ENCODE measurements at places on chromosomes 11 and 22.

DNA sequence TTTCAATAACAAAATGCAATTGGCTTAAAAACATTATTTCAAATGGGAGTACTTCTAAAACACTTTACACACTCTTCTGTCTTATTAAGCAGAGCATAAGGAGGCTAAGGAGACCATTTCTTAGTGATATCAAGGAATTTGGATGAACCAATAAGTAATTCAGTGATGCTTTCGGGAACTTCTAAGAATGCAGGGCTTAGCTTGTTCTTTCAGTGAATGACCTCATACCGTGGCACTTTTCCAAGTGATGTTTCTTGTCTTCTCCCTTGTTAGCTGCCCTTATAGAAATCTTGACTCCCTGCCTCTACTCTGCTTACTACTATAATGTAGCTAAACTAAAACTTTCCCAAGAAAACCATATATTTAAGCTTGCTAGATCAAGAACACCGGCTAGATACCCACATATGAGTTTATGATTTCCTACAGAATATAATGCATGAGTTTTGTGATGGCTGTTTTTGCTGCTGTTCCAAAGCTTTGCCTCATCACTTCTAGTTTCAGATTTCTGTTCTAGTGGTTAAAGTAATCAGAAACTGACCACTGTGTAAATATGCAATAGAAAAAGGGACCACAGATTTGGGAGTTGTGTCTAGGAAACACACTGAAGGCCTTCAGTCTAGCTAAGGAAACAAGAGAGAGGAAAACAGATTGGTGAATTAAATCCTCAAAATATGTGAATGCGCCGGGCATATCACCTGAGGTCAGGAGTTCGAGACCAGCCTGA, 37.5 kb upstream of the STK33 start:
- DNase-seq: peak; percentile 68

DNA sequence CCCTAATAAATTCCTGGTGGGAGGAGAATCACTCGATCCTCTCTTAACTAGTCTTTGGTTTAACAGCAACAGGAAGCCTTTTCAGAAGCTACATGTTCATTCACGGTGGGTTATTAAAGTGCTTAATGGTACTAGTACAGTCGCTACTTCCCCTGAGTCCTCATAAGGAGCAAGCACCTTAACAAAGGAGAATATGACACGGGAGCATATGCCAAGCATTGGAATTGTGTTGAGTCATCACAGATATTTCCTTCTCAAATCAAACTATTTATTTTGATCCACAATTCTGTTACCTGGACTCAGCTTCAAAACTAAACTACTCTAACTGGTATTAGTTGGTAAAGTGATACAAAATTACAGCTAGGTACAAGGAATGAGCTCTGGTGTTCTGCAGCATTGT, 177.5 kb upstream of the CTSC start:
- DNase-seq: no peak

GRCh38 chr22:35312198-35313059, 12.7 kb downstream of the TOM1 start:
- DNase-seq: peak; percentile 22

DNA sequence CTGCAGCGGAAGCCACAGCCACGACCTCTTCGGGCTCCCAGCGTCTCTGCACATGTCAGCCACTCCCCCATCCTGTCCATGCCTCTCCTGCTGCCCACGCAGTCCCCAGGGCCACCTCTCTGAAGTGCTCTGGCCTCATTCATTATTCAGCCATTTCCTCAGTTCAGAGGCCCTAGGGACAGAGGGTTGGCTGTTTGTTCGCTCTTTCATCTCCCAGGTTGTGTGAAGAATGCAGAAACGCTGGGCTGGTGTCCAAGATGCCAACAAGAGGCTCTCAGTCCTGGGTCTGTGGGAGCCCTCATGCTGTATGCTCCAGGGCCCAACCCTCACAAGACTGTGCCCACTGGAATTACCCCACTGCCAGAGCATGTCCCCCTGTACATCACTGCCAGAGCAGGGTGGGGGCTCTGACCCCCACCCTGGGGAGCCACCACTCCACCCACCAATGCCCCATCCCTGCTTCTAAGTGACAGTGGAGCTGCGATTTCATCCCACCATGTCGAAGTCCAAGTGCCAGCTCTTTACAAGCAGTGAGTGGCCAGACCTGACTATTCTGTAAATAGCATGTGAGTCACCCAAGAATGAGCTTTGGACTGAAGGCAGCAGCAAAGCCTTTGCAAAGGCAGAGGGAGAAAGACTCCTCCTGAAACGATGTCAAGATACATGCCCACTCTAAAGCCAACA, 209.6 kb downstream of the BUD13 start:
- peak; percentile 48 for DNase-seq

GRCh38 chr11:77088236-77089003, 14.2 kb upstream of the OMP start:
- peak; percentile 65 for DNase-seq

DNA sequence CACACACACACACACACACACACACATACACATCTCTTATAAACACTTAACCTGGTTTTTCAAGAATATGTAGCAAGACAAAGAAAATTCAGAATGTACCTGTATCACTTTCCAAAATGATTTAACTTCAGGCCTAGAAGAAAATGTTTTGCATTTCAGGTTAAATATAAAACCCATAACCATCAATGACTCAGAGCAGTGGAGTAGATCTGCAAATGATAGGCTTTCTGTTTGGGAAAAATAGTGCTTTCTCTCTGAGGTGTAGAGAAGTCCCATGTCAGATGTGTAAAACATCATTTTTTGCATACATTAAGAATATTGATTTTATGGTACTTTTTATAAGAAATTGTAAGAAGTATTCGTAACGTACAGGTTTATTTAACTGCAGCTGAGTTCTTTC, 116.9 kb downstream of the STK33 start:
- DNase-seq: no peak

DNA sequence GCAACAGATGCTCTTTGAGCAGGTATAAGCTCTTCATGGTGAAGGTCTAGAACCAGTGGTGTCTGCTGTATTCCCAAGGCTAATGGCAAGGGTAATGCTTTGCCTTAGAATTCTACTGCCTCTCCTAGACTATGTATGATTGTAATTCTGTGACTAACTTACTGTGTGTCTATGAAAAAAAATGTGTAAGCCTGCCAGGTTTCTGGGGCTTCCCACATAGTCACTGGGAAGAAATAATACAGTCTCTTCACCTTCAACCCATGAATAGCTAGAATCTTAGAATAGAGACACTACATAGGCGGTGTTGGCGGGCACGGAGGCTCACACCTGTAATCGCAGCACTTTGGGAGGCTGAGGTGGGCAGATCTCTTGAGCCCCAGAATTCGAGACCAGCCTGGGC, 84.1 kb downstream of the C11orf91 start:
- DNase-seq: no peak

DNA sequence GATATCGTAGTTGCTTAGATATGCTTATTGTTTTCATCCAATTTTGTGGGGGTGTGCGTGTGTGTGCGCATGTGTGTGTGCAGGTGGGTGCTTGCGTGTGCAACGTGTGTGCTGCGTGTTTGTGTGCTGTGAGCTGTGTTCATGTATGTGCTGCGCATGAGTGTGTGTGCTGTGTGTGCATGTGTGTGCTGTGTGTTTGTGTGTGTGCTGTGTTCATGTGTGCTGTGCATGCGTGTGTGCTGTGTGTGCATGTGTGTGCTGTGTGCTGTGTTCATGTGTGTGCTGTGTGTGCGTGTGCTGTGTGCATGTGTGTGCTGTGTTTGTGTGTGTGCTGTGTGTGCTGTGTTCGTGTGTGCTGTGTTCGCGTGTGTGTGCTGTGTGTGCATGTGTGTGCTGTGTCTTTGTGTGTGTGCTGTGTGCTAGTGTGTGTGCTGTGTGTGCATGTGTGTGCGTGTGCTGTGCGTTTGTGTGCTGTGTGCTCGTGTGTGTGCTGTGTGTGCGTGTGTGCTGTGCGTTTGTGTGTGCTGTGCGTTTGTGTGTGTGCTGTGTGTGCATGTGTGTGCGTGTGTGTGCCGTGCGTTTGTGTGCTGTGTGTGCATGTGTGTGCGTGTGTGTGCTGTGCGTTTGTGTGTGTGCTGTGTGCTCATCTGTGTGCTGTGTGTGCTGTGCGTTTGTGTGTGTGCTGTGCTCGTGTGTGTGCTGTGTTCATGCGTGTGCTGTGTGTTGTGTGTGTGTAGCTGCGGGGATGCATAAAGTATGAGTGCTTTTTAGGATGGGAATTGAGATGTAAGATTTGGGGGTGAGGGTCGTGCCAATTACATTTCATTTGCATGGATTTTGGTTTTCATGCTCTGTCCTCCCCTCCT, 7.6 kb downstream of the IGF2 start:
- DNase-seq: no peak

GRCh38 chr11:61124574-61125309, 22.5 kb downstream of the CD5 start:
- DNase-seq: no peak

GRCh38 chr22:45459235-45459634, 43.4 kb upstream of the FBLN1 start:
- DNase-seq: no peak

- no peak for DNase-seq
Observed at GRCh38 chr22:43234264-43234988, 47.5 kb upstream of the TTLL12 start.

- no peak for DNase-seq
Observed at GRCh38 chr11:8321876-8322275, 58.2 kb upstream of the LMO1 start.

DNA sequence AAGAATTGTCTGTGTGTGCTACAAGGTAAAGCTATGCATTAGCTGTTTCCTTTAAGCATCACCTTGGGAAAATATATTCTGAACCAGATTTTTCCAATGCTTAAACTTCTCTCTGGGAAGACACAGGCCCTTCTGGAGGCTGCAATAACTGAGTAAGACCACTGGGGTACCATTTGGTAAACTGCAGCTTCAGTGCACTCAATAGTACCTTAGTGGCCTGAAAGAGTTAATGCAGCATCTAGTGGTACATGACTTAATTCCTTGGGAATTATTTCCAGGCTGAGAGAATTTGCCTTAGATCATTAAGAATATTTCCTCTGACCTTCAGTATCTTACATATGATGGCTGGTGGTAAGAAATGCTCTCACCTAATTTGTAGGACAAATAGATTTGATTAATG, 727.4 kb downstream of the DLG2 start:
- no peak for DNase-seq

DNA sequence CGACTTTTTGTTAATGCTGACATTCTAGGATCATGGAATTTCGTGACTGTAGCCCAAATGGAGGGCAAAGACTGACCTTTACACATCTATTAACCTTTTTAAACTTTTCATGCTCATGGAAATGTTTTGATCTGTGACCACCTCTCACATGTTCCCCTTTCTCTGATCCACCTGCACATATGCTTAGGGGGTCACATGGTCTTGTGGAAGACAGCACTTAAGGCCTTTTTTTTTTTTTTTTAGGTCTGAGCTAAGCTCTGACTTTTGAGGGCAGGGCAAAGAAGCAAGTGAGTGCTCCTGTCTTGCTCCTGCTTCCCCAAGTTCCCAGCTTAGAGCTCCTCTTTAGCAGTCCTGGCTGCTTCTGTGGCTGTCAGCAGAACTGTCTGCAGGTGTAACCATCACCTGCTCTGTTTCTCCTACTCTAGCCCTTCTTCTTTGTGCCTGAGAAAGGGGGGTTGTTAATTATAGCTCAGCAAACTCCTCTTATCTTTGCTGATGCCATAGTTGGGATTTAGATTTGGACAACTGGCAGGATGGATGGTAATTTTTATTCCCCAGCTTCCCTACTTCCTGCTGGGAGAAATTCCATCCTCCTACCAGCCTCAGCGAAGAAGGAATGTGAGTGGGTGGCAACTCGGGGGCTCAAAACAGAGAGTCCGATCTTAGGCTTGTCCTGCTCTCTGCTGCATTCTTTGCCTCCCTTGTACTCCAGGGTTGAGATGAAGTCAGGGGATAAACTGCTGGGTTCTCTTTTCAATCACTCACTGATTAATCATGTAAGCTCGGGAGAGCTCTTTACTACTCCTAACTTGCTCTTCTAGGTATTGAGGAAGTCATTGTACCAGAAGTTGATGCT, 64.4 kb downstream of the GRAMD1B start:
- DNase-seq: no peak

DNA sequence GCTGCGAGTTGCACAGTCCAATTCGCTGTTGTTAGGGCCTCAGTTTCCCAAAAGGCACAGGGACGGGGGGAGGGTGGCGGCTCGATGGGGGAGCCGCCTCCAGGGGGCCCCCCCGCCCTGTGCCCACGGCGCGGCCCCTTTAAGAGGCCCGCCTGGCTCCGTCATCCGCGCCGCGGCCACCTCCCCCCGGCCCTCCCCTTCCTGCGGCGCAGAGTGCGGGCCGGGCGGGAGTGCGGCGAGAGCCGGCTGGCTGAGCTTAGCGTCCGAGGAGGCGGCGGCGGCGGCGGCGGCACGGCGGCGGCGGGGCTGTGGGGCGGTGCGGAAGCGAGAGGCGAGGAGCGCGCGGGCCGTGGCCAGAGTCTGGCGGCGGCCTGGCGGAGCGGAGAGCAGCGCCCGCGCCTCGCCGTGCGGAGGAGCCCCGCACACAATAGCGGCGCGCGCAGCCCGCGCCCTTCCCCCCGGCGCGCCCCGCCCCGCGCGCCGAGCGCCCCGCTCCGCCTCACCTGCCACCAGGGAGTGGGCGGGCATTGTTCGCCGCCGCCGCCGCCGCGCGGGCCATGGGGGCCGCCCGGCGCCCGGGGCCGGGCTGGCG, at the start of gene BCR:
Gene BCR (plus strand): TSS at position 209 of the 592 bp plus-strand sequence. CDS start 452 bp downstream, outside the sequence.
- peak; percentile 82 for DNase-seq

GRCh38 chr11:118928870-118929500, 3.3 kb upstream of the BCL9L start:
- DNase-seq: peak; percentile 95

DNA sequence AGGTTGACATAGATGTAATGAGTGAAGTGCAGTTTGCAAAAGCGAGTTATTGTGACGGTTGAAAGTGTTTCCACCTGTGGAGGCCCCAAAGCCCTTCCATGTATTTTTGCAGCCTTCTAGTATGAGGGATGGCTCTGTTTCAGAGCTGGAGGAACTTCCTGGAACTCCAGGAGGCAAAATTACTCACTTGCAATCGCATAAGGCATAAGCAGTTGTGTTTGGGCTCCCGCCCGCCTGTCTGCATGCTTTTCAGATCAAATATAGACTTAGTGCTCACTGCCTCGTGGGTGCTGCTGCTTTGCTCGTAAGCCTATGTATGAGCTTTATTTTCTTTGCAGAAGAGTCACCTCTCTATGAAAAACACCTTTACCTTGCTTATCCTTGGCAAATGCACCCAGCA, 146.8 kb upstream of the LARGE1 start:
- no peak for DNase-seq

GRCh38 chr11:61728066-61728939, 24.1 kb upstream of the MYRF start:
- no peak for DNase-seq
